CD4-positive, alpha-beta T cell treated with Interleukin-4 for 1 hour (primary cell): ENCODE measurements at places on chromosomes 7 and 10.

DNA sequence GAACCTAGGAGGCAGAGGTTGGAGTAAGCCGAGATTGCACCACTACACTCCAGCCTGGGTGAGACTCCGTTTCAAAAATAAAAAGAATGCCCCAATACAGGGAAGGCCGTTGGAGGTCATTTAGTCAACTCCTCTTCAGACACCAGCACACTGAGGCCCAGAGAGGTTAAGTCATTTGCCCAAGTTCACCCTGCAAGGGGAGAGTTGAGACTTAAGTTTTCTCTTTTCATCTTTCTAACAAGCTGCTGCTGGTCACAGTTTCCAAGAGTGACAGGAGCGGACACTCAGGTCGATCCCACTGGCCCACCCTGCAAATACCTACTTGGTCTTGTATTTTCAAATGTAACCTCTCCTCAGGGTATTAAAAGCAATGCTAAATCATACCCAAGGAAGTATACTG is 30.4 kb upstream of the VCL start:
- no peak for DNase-seq

- DNase-seq, result no peak
Observed at GRCh38 chr7:143203386-143203785, 18.5 kb upstream of the TAS2R40 start.

GRCh38 chr10:1774796-1775195 is 37.5 kb upstream of the ADARB2 start:
- DNase-seq, result no peak

DNA sequence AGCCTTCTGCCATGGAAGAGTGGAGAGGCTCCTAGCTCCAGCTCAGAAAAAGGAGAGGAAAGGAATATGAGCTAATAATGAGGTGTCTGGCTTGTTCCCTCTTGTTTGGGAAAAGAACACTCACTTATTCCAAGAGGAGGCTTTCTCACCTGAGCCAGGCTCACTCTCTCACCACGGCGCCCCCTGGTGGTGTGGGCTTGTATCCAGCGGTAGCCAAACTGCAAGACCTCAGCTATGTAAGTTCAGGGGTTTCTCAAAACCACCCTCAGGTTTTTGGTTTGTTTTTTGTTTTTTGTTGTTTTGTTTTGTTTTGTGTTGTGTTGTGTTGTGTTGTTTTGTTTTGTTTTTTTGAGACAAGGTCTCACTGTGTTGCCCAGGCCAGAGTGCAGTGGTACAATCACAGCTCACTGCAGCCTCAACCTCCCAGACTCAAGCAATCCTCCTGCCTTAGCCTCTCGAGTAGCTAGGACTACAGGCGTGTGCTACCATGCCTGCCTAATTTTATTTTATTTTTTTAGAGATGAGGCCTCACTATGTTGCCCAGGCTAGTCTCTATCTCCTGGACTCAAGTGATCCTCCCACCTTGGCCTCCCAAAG is 124.0 kb downstream of the TMEM130 start:
- DNase-seq, result peak; percentile 60

- DNase-seq, result no peak
Observed at GRCh38 chr10:27345455-27345920, 104.9 kb upstream of the ACBD5 start.

GRCh38 chr7:88523645-88524044 is 217.0 kb upstream of the STEAP4 start:
- no peak for DNase-seq

- no peak for DNase-seq
Observed at GRCh38 chr10:101939008-101939648, 95.5 kb upstream of the KCNIP2 start.

DNA sequence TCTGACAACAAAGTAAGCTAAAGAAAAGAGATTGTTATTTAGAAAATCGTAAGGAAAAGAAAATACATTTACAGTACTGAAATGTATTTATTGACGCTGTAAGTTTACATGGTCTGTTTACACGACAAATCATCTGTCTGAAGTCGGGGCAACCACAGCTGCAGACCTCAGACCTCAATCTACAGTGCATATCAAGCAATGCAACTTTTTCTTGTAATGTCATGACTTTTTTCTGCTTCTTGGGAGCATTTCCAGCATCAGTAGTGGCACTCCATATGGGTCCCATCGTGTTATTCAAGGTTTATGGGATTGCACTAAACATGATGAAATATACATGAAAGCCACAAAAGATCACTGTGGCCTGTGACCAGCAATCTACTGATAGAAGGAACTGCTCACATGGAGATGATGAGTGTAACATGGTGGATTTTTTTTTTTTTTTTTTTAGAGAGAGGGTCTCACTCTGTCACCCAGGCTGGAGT is 77.1 kb downstream of the MTPN start:
- no peak for DNase-seq

- no peak for DNase-seq
Observed at GRCh38 chr10:74898201-74898976, 72.0 kb downstream of the KAT6B start.

DNA sequence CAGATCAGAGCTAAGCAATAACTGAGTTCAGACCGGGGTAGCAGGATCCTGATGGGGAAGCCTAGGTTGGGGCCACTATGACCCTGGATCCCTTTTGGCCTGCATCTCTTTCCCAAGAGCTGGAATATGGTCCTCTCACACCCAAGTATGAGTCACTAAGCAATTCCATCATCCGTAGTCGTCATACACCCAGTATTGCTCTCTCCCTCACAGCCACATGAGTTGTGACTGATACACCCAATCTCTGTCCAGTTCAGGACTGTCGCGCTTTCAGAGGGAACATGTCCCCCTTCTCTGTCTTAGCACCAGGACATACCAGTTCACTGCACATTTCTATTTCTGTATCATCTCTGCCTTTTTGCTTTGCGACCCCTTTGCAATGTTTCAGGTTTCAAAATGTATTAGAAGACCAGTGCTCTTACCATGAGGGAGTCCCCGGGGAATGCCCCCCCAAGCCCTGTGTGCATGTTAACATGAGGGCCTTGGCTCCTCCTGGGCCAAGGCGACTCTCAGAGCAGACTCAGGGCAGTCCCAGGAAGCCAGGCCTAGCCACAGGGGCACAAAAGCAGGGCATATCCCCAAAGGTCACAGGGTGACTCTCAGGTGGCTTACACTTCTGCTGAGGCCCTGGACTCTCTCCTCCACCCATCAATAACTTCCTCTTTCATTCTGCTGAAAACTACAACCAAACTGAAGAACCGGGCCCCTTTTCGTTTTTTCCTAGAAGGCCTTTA is 75.3 kb upstream of the SAMD8 start:
- no peak for DNase-seq

DNA sequence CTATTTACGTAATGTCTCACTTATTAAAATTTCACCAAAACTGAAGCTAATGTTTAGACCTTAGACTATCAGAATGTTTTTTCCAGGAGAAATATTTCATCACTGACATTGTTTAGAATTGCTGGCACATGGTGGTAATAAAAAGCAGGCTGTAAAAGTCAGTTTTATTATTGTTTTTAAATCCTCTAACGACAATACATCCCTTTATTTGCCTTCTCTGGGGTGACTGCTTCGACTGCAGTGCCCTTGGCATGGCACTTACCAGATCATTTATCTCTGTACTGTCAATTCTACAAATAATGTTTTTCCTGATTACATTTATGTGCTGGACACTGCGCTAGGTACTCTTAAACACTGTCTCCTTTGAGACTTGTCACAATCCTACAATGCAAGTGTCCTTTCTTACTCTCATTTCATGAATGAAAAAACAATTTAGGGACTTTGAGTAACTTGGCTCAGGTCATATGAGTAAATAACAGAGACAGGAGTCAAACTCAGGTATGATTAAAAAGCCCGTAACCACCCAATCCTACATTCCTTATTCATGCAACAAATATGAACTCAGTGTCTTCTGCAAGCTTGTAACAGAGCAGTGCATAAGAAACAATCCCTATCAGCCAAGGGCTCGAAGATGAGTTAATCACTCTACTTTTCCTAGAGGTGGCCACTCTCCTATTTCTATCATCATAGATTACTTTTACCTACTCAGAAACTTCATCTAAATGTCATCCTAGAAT is 5.6 kb upstream of the ING3 start:
- no peak for DNase-seq

- DNase-seq, result no peak
Observed at GRCh38 chr7:130926001-130926691, 192.1 kb upstream of the KLF14 start.

GRCh38 chr7:89607792-89608191 is 546.5 kb upstream of the STEAP1 start:
- peak; percentile 39 for DNase-seq

- no peak for DNase-seq
Observed at GRCh38 chr10:4501306-4501705, 324.7 kb upstream of the AKR1E2 start.

GRCh38 chr7:124856299-124856888 is 73.2 kb downstream of the POT1 start:
- no peak for DNase-seq

GRCh38 chr7:131182446-131183058 is 145.1 kb upstream of the MKLN1 start:
- DNase-seq, result no peak

DNA sequence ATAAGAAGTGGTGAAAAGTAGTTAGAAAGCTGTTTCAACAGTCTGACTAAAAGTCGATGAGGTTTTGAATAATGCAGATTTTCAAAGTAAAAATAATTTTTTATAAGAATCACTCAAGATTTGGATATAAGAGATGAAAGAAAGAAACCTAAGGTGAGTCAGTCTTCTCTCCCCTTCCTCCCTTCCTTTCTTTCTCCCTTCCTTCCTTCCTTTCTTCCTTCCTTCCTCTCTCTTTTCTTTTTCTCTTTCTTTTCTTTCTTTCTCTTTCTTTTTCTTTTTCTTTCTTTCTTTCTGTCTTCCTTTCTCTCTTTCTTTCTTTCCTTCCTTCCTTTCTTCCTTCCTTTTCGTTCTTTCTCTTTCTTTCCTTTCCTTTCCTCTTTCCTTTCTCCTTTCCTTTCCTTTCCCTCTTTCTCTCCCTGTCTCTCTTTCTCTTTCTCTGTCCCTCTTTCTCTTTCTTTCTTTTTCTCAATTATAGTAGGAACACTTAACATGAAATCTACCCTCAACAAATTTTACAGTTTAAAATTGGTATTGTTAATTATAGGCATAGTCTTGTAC is 308.6 kb downstream of the ARL4A start:
- no peak for DNase-seq

DNA sequence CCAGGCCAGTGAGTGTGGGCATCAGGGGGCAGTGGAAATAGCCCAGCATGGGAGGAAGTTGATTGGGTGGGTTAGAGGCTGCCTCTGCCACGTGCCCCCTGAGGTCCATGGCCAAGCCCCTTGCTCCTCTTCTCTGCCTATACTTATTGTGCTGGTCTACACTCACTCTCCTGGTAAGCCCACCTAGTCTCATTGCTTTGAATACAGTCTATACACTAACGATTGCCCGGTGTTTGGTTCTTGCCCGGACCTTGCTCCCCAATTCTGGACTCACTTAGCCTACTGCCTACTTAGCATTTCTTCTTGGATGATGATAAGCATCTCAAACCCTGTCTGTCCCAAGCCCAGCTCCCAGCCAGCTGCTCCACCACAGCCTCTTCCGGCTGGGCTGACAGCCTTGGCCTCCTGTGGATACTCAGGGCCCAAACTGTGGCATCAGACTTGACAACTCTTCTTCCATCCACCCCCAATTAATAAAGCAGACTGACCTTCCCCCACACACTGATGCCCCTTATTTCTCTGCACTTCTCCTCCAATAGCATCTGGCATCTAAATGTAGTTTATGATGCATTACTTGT is 10.1 kb downstream of the LRRC18 start:
- DNase-seq, result no peak

- no peak for DNase-seq
Observed at GRCh38 chr10:99610221-99610620, 10.0 kb downstream of the SLC25A28 start.

GRCh38 chr7:1882451-1882850 is 212.4 kb downstream of the ELFN1 start:
- DNase-seq, result no peak

DNA sequence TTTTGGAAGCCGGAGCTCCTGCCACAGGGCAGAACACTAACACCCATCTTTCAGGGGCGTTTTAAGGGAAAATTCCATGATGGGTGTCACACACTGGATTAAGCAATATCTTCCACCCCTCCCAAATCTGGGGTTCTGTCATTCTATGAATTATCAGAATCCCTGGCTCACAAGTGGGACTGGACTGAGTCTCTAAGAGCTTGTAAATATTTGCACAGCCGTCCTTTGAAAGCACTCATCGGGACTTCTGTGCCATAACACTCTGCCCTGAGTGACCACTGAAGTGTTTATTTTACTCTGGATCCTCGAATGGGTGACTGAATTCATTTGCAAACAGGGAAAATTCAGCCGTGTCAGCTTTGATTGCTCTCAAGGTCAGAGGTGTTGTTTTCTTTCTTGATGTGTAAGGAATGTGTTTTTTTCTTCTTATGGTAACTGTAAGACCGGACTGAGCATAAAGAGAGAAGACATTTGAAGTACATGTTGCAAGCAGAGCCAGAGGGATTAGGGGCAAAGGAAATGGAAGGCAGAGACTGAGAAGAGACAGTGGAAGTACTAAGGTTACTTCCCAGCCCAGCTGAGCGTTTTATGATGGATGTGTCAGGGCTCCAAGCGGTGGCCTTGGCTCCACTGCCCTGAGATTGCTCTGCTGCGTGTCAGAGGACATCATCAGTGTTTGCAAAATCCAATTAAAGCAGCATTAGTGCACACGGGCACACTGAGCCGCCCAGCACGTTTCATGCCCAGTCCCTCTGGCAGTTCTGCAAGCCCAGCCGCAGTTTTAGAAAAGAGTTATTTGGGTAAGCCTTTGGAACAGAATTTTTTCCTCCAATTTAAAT is 17.7 kb upstream of the GTPBP4 start:
- DNase-seq, result no peak

DNA sequence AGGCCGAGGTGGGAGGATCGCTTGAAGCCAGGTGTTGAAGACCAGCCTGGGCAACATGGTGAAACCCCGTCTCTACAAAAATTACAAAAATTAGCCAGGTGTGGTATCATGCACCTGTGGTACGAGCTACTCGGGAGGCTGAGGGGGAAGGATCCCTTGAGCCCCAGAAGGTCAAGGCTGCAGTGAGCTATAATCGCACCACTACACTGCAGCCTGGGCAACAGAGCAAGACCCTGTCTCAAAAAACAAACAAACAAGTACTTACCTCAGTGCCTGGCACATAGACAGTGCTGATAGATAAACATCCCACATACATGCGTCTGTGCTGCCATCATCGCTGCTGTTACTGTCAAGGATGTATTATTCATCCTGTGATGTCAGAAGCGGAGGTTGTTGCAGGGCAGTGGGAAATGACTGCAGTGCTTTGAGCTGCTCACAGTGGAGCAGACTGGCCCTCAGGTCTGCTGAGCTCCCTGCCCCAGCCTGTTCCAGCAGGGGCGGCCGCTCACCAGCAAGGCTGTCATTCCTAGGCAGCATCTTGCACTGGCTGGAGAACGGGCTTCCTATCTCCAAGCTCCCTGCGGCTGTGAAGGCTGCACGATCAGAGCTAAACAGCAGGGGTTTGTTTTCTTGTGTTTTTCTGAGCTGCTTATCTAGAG is 18.6 kb downstream of the FOXK1 start:
- no peak for DNase-seq

GRCh38 chr7:9945857-9946256 is 1027.8 kb upstream of the PHF14 start:
- DNase-seq, result no peak
